Gastrocnemius medialis (tissue), 4 donors: ENCODE measurements at places on chromosomes 4 and X. TPM values are rescaled to one million over a fixed set of nuclear protein-coding genes. Genes with fewer than 3 reads are reported as not detected.
A peak's percentile ranks its signal among the peaks of the same experiment; 100 is the strongest.

GRCh38 chr4:76178296-76178695, 30.1 kb upstream of the NUP54 start:
- DNase-seq: no peak
- H3K36me3 ChIP-seq: peaks cover 42% of the 10 kb centered on the region
- no peak overlapping the region for H3K4me3 ChIP-seq
- peak overlapping the region; percentile 34 for H3K27ac ChIP-seq
- no peaks in the 10 kb centered on the region for H3K27me3 ChIP-seq

Gene EGF
- 22.5 TPM for total RNA-seq

DNA sequence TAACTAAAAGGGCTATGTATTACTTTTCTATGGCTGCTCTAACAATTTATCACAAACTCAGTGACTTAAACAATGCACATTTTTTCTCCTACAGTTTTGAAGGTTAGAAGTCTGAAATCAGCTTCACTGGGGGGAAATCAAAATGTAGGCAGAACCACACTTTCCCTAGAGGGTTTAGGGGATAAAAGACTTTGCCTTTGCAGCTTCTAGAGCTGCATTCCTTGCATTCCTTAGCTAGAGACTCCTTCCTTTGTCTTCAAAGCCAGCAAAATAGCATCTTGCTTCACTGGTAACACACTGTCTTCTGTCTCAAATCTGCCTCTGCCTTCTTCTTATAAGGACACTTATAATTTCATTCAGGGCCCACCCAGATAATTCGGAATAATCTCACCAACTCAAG, 152.4 kb upstream of the SPIN4 start:
- H3K27me3 ChIP-seq: no peaks in the 10 kb centered on the region
- no peak overlapping the region for H3K4me3 ChIP-seq
- no peak for DNase-seq
- H3K27ac ChIP-seq: no peak overlapping the region
- H3K4me1 ChIP-seq: no peaks in the 10 kb centered on the region

- H3K4me3 ChIP-seq: no peak overlapping the region
- no peaks in the 10 kb centered on the region for H3K27me3 ChIP-seq
- H3K36me3 ChIP-seq: no peaks in the 10 kb centered on the region
- no peak overlapping the region for H3K27ac ChIP-seq
These were observed 23.1 kb upstream of the KLHL2 start for GRCh38 chr4:165184220-165184619.

DNA sequence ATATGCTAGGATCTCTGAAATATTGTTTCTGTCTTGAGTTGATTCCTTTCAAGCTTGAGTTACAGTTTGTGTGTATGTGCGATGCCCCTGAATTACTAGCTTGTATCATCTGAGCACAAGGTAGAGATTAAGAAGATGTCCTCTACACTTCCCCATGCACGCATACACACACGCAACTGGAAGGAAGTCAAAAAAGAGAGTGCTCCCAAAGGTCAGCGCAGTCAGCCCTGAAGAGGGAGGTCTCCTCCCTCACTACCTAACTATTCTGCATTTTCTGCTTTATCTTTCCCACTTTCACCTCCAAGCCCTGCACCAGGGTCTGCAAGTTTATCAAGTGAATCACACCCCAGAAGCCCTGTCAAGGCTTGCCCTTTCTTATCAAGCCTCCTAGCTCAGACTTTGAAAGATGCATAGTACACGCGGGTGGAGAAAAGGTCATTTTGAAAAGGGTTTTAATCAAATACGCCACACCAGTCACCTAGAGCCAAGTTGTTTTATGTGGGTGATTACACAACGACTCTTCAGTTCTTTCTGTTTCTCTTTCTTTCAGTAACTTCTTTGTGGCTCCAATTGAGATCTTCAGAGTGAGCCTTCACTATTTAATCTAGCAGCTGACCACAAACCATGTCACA, 127.7 kb downstream of the ASB9 start:
- no peak overlapping the region for H3K4me3 ChIP-seq
- no peaks in the 10 kb centered on the region for H3K36me3 ChIP-seq
- H3K27me3 ChIP-seq: no peaks in the 10 kb centered on the region

DNA sequence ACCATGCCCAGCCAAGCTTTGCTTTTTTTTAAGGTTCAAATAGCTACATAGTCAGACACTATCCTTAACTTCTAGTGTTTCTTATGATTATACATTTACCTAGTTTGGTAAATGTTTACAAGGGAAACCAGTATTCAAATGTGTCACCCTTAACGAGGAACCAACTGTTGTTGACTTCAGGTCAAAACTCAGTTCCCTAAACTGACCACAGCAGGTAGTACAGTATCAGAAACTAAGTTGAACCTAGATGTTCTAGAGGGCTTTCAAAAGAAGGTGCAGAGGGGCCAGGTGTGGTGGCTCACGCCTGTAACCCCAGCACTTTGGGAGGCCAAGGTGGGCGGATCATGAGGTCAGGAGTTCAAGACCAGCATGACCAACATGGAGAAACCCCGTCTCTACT, 11.3 kb downstream of the GPC4 start:
- no peak overlapping the region for H3K4me3 ChIP-seq
- peaks cover 6% of the 10 kb centered on the region for H3K4me1 ChIP-seq
- H3K27ac ChIP-seq: no peak overlapping the region
- H3K36me3 ChIP-seq: no peaks in the 10 kb centered on the region

- peak; percentile 77 for DNase-seq
- peak overlapping the region; percentile 38 for H3K4me3 ChIP-seq
- H3K4me1 ChIP-seq: peaks cover 24% of the 10 kb centered on the region
- H3K36me3 ChIP-seq: no peaks in the 10 kb centered on the region
- peak overlapping the region; percentile 92 for H3K27ac ChIP-seq
These were observed 435.8 kb downstream of the SPRY1 start for GRCh38 chr4:123832173-123833026.

DNA sequence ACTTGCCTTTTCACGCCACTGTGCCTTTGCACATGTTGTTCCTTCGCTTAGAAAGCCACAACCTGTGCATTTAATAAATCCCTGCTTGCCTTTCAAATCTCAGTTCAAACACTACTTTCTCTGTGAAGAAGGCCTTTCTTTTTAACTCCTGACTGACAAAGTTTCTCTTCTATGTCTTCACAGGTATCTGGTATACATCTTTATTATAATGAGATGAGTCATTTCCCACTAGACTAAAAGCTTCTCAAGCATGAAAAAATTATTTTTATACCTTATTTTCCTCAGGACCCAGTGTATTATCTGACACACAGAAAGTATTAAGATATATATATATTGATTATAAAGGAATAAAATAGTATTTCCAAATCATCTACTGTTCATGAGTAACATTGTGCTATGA, 189.9 kb downstream of the TBCK start:
- no peak overlapping the region for H3K4me3 ChIP-seq
- H3K27me3 ChIP-seq: no peaks in the 10 kb centered on the region
- no peaks in the 10 kb centered on the region for H3K4me1 ChIP-seq
- no peaks in the 10 kb centered on the region for H3K36me3 ChIP-seq
- no peak overlapping the region for H3K27ac ChIP-seq

Gene CT45A9
- not detected for total RNA-seq

GRCh38 chr4:131137196-131137595, 2011.9 kb upstream of the PCDH10 start:
- DNase-seq: no peak
- no peak overlapping the region for H3K27ac ChIP-seq
- H3K36me3 ChIP-seq: no peaks in the 10 kb centered on the region
- no peak overlapping the region for H3K4me3 ChIP-seq
- no peaks in the 10 kb centered on the region for H3K4me1 ChIP-seq

Gene CCDC110
- 2.5 TPM for total RNA-seq

Gene CNGA1
- not detected for total RNA-seq

- no peaks in the 10 kb centered on the region for H3K36me3 ChIP-seq
- no peak for DNase-seq
These were observed 2.2 kb upstream of the ERAS start for GRCh38 chrX:48824066-48824465.

- no peaks in the 10 kb centered on the region for H3K36me3 ChIP-seq
- H3K27ac ChIP-seq: no peak overlapping the region
- no peaks in the 10 kb centered on the region for H3K4me1 ChIP-seq
- no peaks in the 10 kb centered on the region for H3K27me3 ChIP-seq
- DNase-seq: no peak
These were observed 30.8 kb downstream of the LRP2BP start for GRCh38 chr4:185364886-185365285.

GRCh38 chrX:134258202-134258601, 21.2 kb downstream of the CCDC160 start:
- H3K27me3 ChIP-seq: no peaks in the 10 kb centered on the region
- no peak for DNase-seq
- no peaks in the 10 kb centered on the region for H3K36me3 ChIP-seq
- no peak overlapping the region for H3K27ac ChIP-seq

GRCh38 chr4:39353478-39354253, 12.5 kb downstream of the RFC1 start:
- no peaks in the 10 kb centered on the region for H3K4me1 ChIP-seq
- H3K36me3 ChIP-seq: peaks cover 15% of the 10 kb centered on the region
- H3K27ac ChIP-seq: peak overlapping the region; percentile 43
- no peaks in the 10 kb centered on the region for H3K27me3 ChIP-seq

GRCh38 chr4:96504386-96504785, 664.5 kb downstream of the PDHA2 start:
- H3K4me3 ChIP-seq: no peak overlapping the region
- no peak overlapping the region for H3K27ac ChIP-seq
- no peak for DNase-seq

GRCh38 chrX:45668686-45669443, 468.2 kb upstream of the DIPK2B start:
- DNase-seq: no peak
- H3K27me3 ChIP-seq: no peaks in the 10 kb centered on the region
- no peaks in the 10 kb centered on the region for H3K4me1 ChIP-seq
- H3K27ac ChIP-seq: no peak overlapping the region
- H3K4me3 ChIP-seq: no peak overlapping the region
- no peaks in the 10 kb centered on the region for H3K36me3 ChIP-seq
